ENCODE measurements at places on chromosomes 16 and 17.
A peak's percentile ranks its signal among the peaks of the same experiment; 100 is the strongest.

DNA sequence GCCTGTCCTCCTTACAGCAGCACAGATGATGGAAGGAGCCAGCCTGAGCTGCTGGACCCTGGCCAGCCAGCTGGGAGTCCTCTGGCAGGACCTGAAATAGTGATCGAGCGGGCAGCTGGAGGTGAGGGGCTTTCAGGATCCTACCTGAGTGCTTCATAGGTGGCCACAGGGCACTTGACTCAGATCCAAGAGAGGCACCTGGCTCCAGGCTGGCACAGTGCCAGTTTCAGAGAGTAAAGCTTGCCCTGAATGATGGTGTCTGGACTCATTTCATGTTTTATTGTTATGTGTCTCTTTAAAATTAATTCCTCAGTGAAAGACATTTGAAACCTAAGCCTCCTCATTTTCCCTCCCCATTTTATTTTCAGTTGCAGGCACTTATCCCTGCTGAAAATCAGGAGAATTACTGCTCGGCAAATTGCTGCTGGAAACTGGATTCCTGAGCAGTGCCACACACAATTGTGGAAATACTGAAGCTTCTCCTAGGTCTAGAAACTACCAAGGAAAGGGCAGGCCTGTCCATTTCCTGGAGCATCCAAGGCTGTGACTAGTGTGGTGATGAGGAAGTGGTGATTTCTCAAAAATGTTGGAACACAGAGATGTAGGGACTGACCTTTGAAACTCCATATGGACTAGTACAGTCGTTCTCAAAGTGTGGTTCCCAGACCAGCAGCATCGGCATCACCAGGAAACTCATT, 16.1 kb upstream of the ADAMTS18 start:
- DNase-seq, result no peak

- DNase-seq, result no peak
These were observed 18.1 kb upstream of the ABCA8 start for GRCh38 chr17:68973098-68973846.

- DNase-seq, result peak; percentile 93
These were observed at the start of gene COASY for GRCh38 chr17:42561897-42562387. Gene COASY (plus strand): TSS chr17:42562148. CDS start chr17:42562623, 475 bp downstream.

- DNase-seq, result no peak
These were observed 8.1 kb downstream of the USP36 start for GRCh38 chr17:78832541-78832810.

- no peak for DNase-seq
These were observed 69.9 kb downstream of the IRX5 start for GRCh38 chr16:55000595-55000994.

GRCh38 chr16:11290102-11290893, 9.2 kb upstream of the PRM1 start:
- no peak for DNase-seq

DNA sequence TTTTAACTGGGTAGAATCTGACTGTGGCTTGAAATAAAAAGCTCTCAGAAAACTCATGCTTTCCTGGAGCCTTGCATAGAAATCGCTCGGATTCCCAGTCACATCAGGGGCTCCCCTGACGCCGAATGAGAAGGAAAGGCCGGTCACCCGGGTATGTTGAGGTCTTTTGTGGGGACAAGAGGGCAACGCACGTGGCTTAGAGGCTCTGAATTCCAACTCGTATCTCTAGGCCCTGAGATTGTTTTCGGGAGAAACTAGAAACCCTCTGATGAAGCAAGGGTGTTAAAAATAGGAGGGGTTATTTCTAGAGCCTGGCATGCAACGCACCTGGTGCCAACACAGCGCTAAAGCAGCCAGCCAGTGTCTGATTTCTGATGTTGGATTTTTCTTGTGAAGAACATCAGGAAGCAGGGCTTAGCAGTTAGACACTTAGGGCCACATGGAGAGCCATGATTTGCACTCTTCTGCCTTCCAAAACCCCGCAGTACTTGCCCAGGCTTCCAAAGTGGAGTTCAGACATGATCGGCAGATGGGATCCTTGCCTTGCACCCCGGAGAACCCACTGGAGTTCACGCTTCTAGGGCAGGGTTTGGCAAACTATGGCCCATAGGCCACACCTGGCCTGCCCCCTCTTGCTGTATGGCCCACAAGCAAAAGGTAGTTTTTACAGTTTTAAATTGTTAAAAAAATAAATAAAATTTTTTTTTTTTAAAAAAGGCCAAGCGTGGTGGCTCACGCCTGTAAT, 12.6 kb downstream of the CACNG1 start:
- DNase-seq, result no peak
